SK-N-SH (cell line): ENCODE measurements at places on chromosomes 1 and 21. TPM values are rescaled to one million over a fixed set of nuclear protein-coding genes. Genes with fewer than 3 reads are reported as not detected.

Gene APCS
- not detected in 2 replicates for polyA plus RNA-seq

Gene CLDN8
- polyA plus RNA-seq = not detected in 2 replicates

- no peak overlapping the region for H3K4me3 ChIP-seq
- no peaks in the 10 kb centered on the region for H3K27me3 ChIP-seq
- H3K36me3 ChIP-seq = no peaks in the 10 kb centered on the region
- H3K27ac ChIP-seq = peak overlapping the region; percentile 99
Observed at GRCh38 chr21:45818276-45818903, 163.2 kb upstream of the COL6A1 start.

GRCh38 chr1:193339401-193339800 is 153.0 kb upstream of the B3GALT2 start:
- no peak overlapping the region for H3K4me3 ChIP-seq
- H3K4me1 ChIP-seq = no peaks in the 10 kb centered on the region
- no peaks in the 10 kb centered on the region for H3K36me3 ChIP-seq
- H3K27me3 ChIP-seq = no peaks in the 10 kb centered on the region
- peak; percentile 38 for DNase-seq

- no peak overlapping the region for H3K27ac ChIP-seq
- H3K4me1 ChIP-seq = no peaks in the 10 kb centered on the region
- no peak overlapping the region for H3K4me3 ChIP-seq
- no peak for DNase-seq
- H3K27me3 ChIP-seq = no peaks in the 10 kb centered on the region
Observed at GRCh38 chr1:125086611-125087010, 3901.8 kb downstream of the SRGAP2C start.

GRCh38 chr21:17848228-17848627 is 29.1 kb upstream of the C21orf91 start:
- DNase-seq = no peak
- peaks cover 11% of the 10 kb centered on the region; the same call in 1 of the 2 replicates for H3K27me3 ChIP-seq
- no peaks in the 10 kb centered on the region for H3K36me3 ChIP-seq
- H3K4me3 ChIP-seq = no peak overlapping the region
- H3K27ac ChIP-seq = peak overlapping the region; percentile 64

DNA sequence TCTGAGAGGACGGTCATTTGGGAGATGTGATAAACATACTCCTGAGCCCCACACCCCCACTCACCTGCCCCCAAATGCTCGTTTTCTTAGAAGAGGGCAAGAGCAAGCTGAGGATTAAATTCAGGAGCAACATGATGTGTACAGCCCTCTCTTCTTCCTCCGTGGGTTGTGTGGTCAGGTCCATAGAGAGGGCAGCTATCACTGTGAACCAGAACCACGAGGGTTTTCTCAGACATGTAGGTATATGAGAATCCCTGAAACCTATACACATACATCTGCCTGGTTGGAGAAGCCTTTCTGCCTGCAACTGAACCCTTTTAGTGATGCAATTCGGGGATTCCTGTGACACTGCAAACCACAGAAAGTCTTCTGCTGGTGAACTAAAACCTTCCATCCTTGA is 38.9 kb downstream of the PGM1 start:
- no peak overlapping the region for H3K4me3 ChIP-seq
- H3K4me1 ChIP-seq = peaks cover 9% of the 10 kb centered on the region; the same call in 1 of the 2 replicates
- peaks cover 49% of the 10 kb centered on the region for H3K36me3 ChIP-seq
- DNase-seq = no peak
- no peak overlapping the region for H3K27ac ChIP-seq

DNA sequence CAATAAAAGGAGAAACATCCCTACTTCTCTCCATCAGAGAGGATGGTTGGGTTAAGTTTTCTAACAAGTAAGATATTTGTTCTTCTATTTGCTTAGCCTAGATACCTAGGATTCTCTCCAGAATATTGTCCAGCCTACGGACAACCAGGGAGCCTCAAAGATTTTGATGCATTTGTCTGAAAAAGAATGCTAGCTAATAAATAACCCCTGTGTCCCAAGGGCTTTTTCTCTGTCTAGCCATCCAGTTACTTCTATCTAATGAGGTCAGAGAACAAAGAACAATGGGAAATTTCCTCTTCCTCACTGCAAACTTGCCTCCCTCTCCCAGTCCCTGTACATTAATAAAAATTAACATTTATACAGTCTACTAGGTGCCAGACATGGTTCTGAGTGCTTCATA is 810 bp downstream of the RGS5 start:
- no peak for DNase-seq
- no peaks in the 10 kb centered on the region for H3K27me3 ChIP-seq
- peak overlapping the region; percentile 99 for H3K27ac ChIP-seq
- H3K4me1 ChIP-seq = peaks cover 30% of the 10 kb centered on the region; the same call in 1 of the 2 replicates

GRCh38 chr1:19533626-19534025 is 48.3 kb upstream of the CAPZB start:
- H3K4me1 ChIP-seq = no peaks in the 10 kb centered on the region
- H3K27ac ChIP-seq = no peak overlapping the region
- no peaks in the 10 kb centered on the region for H3K27me3 ChIP-seq
- no peaks in the 10 kb centered on the region for H3K36me3 ChIP-seq

GRCh38 chr1:228810878-228811711 is 75.8 kb downstream of the RHOU start:
- no peaks in the 10 kb centered on the region for H3K27me3 ChIP-seq
- H3K4me3 ChIP-seq = no peak overlapping the region
- no peaks in the 10 kb centered on the region for H3K36me3 ChIP-seq
- no peak overlapping the region for H3K27ac ChIP-seq
- no peak for DNase-seq

DNA sequence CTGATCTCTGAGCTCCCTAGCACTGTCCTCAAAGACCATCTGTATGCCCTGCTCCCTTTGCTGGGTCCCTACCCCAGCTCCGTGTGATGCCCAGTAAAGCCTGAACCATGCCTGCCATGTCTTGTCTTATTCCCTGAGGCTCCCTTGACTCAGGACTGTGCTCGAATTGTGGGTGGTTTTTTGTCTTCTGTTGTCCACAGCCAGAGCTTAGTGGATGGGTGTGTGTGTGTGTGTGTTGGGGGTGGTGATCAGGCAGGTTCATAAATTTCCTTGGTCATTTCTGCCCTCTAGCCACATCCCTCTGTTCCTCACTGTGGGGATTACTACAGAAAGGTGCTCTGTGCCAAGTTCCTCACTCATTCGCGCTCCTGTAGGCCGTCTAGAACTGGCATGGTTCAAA is 5.7 kb downstream of the GSTM5 start:
- H3K27ac ChIP-seq = no peak overlapping the region
- H3K4me1 ChIP-seq = peaks cover 6% of the 10 kb centered on the region; the same call in 1 of the 2 replicates
- no peaks in the 10 kb centered on the region for H3K27me3 ChIP-seq
- DNase-seq = no peak
